ENCODE measurements at places on chromosomes 3 and 15.
A peak's percentile ranks its signal among the peaks of the same experiment; 100 is the strongest.

DNA sequence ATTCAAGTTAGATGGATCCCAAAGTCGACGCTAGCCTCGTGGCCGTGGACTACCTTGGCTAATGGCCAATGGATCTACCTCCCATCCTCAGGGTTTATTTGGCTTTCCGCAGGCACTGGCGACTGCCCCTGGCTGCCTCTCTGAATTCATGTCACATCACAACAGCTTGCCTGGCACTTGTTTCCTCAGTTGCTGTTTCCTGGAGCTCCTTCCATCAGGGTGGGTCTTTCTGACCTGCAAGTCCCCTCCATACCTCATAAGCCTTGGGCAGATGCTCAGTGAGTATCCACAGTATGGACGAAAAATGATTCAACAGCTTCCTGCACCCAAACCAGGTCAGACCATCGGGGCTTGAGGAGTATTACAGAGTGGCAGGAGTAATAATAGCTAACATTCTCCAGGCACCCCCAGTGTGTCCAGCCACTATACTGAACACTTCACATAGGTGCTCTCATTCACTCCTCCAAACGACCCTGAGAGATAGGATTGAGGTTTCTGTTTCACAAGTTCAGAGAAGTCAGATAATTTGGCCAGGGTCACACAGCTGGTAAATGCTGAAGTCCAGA, 311.5 kb downstream of the TLE3 start:
- DNase-seq = no peak

GRCh38 chr3:67739851-67740250, 85.4 kb upstream of the SUCLG2 start:
- no peak for DNase-seq

DNA sequence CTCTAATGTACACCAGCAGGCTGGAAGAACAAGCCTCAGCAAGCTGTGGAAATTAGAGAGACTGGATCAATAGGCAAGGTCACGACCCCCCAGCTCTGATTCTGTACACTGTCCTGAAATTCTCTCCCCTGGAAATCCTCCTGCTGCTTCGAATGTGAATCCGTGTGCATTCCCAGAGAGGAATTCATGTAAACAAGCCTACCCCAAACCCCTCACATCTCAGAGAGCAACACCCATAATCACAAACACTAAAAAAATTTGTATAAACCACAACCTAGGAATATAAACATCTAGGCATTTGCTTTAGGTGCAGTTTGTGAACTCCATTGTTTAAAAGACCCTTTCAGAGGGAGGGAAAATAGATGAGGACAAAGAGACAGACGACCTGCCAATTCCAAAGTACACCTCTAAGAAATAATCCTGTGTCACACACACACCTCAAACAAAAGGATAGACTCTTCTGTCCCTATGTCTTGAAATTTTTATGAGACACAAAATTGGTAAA, 325.2 kb downstream of the WDR72 start:
- DNase-seq = no peak

DNA sequence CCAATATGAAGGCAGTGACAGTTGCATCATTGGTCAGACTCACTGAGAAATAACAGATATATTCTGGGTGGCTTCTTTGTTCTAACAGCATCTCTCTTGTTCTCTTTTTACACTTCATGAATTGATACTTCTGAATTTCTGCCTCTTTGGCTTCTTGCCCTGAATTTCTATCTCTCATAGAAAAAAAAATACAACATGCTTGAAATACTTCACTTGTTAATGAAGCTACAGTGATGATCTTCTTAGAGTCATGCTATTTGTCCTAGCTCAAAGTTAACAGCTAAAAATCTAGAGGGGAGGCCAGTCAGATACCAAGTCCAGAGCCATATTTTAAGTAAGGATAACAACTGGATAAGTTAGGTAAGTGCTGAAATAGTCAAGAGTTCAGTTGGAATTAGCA, 597.2 kb upstream of the AGTR1 start:
- no peak for DNase-seq

GRCh38 chr3:71578054-71578751, 5.3 kb downstream of the FOXP1 start:
- peak; percentile 23 for DNase-seq

GRCh38 chr15:69289342-69290146, 9.2 kb upstream of the PAQR5 start:
- DNase-seq = no peak

DNA sequence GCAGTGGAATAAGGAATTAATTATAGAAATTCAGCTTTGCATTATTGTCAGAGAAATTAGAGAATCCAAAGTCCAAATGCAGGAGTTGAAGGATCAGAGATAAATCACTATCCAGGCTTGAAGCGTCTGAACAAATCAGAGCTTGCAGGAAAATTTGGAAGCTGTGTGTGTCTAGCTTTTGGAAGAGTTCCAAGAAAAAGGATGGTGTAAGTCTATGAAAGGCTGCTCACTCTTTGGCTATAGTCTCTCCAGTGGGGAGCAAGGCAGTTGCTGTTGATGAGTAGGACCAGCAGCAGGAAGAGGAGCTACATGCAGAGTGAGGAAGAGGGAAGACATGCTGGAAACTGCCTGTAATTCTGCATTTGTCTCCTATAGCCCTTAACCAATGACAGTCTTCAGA, 464.3 kb upstream of the GRM7 start:
- no peak for DNase-seq

Measured in inflammatory macrophage treated with lipopolysaccharide for 4 hours (primary cell).